ENCODE measurements at places on chromosomes 13 and 19. TPM values are rescaled to one million over a fixed set of nuclear protein-coding genes. Genes with fewer than 3 reads are reported as not detected.

XPO4 gene
- total RNA-seq: 16.2 TPM

ICAM5 gene
- 16.2 TPM for total RNA-seq

SIGLEC7 gene
- not detected for total RNA-seq

C13orf46 gene
- total RNA-seq: 0.44 TPM

CD33 gene
- not detected for total RNA-seq

CILP2 gene
- 0.14 TPM for total RNA-seq

PSG2 gene
- not detected for total RNA-seq

NHLRC3 gene
- total RNA-seq: 13.9 TPM

GRK1 gene
- total RNA-seq: under 0.01 TPM

SPRED3 gene
- 10.2 TPM for total RNA-seq
